ENCODE measurements at places on chromosomes 1 and 21. TPM values are rescaled to one million over a fixed set of nuclear protein-coding genes. Genes with fewer than 3 reads are reported as not detected.

The CHRM3 gene
- 0.35 TPM for total RNA-seq

The CCDC185 gene
- total RNA-seq: not detected

The ACTN2 gene
- 2,525 TPM for total RNA-seq

The AGT gene
- total RNA-seq: 74.5 TPM

The FCRL6 gene
- 0.57 TPM for total RNA-seq

The NUP210L gene
- total RNA-seq: 0.30 TPM

The MIXL1 gene
- not detected for total RNA-seq

The PLEKHO1 gene
- 53.2 TPM for total RNA-seq

The RHCE gene
- total RNA-seq: 1.7 TPM

The TFF2 gene
- not detected for total RNA-seq

The KCNJ6 gene
- total RNA-seq: not detected

The GBP5 gene
- 0.68 TPM for total RNA-seq

The ITLN1 gene
- total RNA-seq: 9.2 TPM

The CFHR1 gene
- total RNA-seq: not detected

The TFF3 gene
- total RNA-seq: 3.4 TPM

The CFAP141 gene
- not detected for total RNA-seq

The RAB25 gene
- not detected for total RNA-seq

The SLC22A15 gene
- total RNA-seq: 10.3 TPM

The SCCPDH gene
- total RNA-seq: 31.2 TPM

The TINAGL1 gene
- total RNA-seq: 273 TPM

The ANGPTL3 gene
- total RNA-seq: not detected

The IQCC gene
- 0.81 TPM for total RNA-seq

The GBP4 gene
- 5.9 TPM for total RNA-seq

The TDRD10 gene
- 2.2 TPM for total RNA-seq

The FCN3 gene
- total RNA-seq: 20.7 TPM

The TIE1 gene
- total RNA-seq: 22.2 TPM

The FCRL5 gene
- total RNA-seq: not detected

The FLG2 gene
- total RNA-seq: not detected

The PDZK1IP1 gene
- total RNA-seq: not detected

The DONSON gene
- total RNA-seq: 6.6 TPM

The COL8A2 gene
- total RNA-seq: 1.0 TPM

The BARHL2 gene
- not detected for total RNA-seq

The PPIAL4G gene
- total RNA-seq: not detected

The PLD5 gene
- not detected for total RNA-seq

The ADORA3 gene
- total RNA-seq: 3.8 TPM

The CFAP74 gene
- not detected for total RNA-seq

The LENEP gene
- not detected for total RNA-seq

The INSRR gene
- total RNA-seq: 0.46 TPM

The KCNJ15 gene
- total RNA-seq: 0.46 TPM

The ZNF593OS gene
- not detected for total RNA-seq

The UBE2U gene
- 0.95 TPM for total RNA-seq

The BCAN gene
- 0.35 TPM for total RNA-seq

The GJA4 gene
- total RNA-seq: 23.0 TPM

The PTAFR gene
- 2.7 TPM for total RNA-seq

The MIGA1 gene
- total RNA-seq: 9.9 TPM

The PGLYRP3 gene
- not detected for total RNA-seq

The DEPDC1 gene
- 0.43 TPM for total RNA-seq

The EXO1 gene
- total RNA-seq: 0.65 TPM

The PRKCZ gene
- 16.4 TPM for total RNA-seq

The SH3D21 gene
- 1.6 TPM for total RNA-seq

The OR14A16 gene
- total RNA-seq: not detected

The TAS1R3 gene
- total RNA-seq: 0.51 TPM

The PAQR6 gene
- 0.54 TPM for total RNA-seq

The PLPPR5 gene
- not detected for total RNA-seq

The RASSF5 gene
- total RNA-seq: 5.3 TPM

The PRAMEF33 gene
- not detected for total RNA-seq

Measured in Right ventricle myocardium inferior (tissue), 1 donor.